Left ventricle myocardium inferior (tissue), 1 donor: ENCODE measurements at places on chromosomes 11 and 22. TPM values are rescaled to one million over a fixed set of nuclear protein-coding genes. Genes with fewer than 3 reads are reported as not detected.
A peak's percentile ranks its signal among the peaks of the same experiment; 100 is the strongest.

DNA sequence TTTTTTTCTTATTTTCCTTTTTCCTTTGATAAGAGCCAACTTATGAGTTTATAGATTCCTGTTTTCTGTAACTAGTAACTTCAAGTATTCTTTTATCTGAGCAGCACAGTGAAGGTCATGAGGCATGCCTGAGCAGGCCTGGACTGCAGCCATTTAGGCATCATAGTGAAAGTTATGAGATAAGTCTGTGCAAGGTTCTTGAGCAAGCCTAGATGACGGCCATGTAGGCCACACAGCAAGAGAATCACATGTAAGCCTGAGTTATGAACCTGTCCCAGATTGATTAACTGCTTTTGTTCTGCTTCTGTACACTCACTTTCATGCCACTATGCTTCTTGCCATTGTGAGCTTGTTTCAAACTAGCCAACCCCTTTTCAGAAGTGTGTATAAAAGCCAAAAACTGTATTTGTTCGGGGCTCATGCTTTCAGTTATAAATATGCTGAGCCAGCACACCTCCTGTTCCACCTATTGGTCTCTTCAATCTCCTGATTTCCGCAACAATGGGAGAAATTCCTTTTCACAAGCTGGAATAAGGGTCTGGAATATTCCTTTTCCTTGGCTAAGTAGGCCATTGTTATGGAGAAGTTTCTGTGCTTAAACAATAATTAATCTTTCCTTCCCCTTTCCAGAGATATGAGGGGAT, 745.7 kb downstream of the FAM181B start:
- DNase-seq, result no peak

DNA sequence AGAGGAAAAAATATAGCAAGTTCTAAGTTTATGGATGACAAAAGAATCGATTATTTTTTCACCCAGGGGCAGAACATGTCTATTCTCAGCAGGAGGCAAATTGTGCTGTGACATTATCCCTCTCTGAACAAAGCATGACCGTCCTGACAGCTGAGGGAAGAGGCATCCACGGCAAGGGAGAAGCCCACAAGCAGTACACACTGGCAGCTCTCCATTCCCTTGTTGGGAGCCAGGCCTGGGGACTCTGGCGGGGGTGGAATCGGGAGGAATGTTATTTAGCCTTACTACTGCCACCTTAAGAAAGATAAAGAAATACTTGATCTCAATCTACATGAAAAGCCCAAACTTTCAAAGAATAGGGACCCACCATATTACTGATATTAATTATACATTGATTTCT, 3.4 kb downstream of the KIRREL3 start:
- no peak for DNase-seq

GRCh38 chr11:37946155-37946766, 1348.2 kb upstream of the RAG2 start:
- DNase-seq, result no peak

- DNase-seq, result no peak
Measured at GRCh38 chr11:57983191-57983590, 40.5 kb upstream of the OR9Q1 start.

DNA sequence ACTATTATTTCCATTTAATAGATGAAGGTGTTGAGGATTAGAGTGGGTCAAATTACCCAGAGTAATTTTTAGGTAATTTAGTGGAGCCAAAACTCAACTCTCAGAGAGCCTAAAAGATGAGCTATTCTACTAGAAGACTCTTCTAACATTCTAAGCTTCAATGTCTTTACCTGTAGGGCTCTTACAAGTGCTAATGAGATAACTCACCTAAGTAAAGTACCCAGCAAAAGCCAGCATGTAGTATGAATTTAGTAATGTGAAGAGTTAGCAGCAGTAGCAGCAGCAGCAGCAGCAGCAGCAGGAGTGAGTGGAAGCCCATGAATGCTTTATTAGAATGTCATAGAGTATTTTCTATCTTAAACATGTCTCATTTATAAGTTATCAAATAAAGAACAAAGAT, 1239.2 kb downstream of the FAM181B start:
- DNase-seq, result no peak

- no peak for DNase-seq
Measured at GRCh38 chr11:65850217-65851082, 7.5 kb downstream of the CFL1 start.

DNA sequence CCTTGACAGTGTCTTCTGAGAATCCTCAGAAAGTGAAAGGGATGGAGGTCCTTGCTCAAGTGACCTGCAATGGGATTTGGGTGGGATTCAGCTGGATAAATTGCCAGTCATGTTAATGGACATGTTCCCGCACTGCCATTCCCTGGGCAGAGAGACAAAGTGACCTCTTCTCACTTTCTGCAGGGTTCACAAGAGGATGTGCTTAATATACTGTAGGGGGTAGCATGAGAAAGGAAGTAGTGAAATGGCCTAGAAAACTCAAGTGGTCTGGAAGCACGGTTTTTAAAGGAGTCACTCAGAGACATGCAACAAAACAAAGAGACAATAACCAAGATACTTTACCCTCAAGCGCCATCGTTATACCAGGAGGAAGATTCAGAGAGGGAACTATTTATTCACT, 70.2 kb downstream of the NELL1 start:
- DNase-seq, result no peak

DNA sequence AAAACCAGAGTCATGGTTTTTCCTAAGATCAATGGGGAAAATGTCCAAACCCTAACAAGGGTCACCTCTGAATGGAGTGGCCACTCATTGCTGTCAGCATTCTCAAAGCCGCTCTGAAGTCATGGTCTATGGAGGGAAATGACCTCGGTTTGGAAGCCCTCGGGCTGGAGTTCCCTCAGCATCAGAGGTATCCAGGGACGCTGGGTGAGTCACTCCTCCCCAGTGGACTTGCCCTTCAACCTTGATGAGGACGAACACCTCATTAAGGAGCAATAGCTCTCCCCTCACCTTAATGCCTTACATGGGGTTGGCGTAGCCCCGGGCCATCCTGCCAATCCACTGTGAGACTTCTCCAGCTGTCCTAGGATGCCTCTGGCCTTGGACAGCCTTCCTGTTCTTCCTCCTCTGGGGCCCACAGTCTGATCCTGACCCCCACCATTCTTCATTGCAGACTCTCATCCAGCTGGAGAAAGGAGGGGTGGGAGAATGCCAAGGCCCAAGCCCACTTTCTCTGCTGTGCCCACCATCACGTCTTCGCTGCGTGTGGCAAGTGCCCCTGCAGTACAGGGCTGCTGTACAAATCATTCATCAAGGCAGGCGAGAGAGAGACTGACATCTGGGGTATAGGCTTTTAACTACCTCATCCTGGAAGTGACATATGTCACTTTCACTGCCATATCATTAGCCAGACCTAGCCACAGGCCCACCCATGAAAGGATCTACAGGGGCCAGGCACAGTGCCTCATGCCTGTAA, 25.4 kb upstream of the MYH9 start:
- DNase-seq, result no peak

GRCh38 chr22:41447435-41448188, 1.0 kb upstream of the TOB2 start:
- DNase-seq, result peak; percentile 67

- no peak for DNase-seq
Measured at GRCh38 chr11:118491041-118491440, 36.2 kb upstream of the TTC36 start.

DNA sequence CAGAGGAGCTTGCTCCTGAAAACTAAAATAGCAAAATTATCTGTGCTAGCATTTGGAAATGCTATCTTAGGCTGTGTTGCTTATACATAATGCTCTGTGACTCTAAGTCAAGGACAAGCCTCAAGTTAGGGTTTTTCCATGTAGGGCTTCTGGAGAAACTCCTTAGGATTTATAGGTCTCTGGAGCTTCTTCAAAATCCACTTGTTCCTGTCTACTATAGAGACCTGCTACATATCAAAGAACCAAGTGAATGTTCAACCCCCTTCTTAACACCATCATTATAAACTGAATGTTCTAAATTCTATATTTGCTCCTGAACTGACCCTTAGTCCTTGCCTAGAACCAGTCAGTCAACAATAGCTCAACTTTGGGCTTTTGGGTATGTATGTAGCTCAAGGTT, 523.1 kb upstream of the CCDC90B start:
- no peak for DNase-seq

- DNase-seq, result peak; percentile 12
Measured at GRCh38 chr22:44586999-44587736, 89.1 kb upstream of the RTL6 start.

The PDE3B gene
- total RNA-seq, result 5.9 TPM

The ANKK1 gene
- not detected for total RNA-seq

The KRTAP5-2 gene
- not detected for total RNA-seq

The ACRV1 gene
- not detected for total RNA-seq

The ART5 gene
- total RNA-seq, result 1.4 TPM

The TTC17 gene
- total RNA-seq, result 29.4 TPM

The TIGD3 gene
- total RNA-seq, result 0.44 TPM
